ENCODE measurements at places on chromosomes 3 and 15.

- DNase-seq: no peak
Observed at GRCh38 chr3:102036017-102036416, 186.7 kb downstream of the NFKBIZ start.

GRCh38 chr3:35932995-35933394 lies 293.7 kb downstream of the ARPP21 start:
- DNase-seq: no peak

- DNase-seq: no peak
Observed at GRCh38 chr3:77871436-77871835, 831.5 kb downstream of the ROBO2 start.

GRCh38 chr3:54008744-54009143 lies 113.6 kb upstream of the CACNA2D3 start:
- no peak for DNase-seq

DNA sequence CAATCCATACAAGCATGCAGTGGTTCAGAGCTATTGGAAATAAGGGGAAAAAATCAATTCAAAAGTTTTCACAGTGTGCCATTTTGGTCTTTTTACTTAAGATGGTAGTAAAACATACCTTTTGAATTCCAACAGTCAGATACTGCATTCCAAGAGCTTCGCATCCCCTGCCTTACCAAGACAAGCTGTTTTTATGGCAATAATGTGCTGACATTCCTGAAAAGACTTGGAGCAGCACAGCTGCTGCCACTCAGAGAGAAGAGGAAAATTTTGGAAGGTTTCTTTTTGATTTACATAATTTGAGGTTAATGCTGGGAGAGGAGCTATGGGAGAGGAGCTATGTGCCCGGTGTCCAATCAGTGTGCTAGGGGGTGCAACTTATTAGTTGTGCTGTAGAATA lies 148.3 kb downstream of the FEZF2 start:
- DNase-seq: no peak

Measured in GM12891 (cell line).